ENCODE measurements at places on chromosomes 4 and X.

DNA sequence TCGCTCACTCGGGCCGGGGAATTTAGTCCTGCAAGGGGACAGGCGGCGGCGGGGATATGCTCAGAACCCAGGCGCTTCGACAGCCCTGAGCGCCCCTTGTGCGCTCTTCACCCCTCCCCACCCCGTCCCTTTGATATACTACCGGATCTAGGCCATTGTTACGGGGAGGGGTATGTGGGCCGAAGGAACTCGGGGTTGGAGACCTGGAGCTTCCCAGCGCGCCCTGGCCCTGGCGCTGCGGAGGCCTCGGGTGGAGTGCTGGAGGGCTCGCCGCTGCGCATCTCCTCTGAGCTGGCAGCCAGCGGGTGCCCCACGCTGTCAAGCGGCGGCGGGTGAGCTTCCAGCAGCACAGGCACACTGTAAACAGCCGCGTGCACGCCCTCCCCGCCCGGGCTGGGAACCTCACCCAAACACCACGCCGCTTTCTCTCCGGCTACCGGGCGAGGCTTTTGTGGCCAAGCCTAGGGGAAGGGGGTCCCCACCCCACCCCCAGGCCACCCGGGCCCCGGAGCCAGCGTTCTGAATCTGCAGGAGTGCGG is 54.5 kb upstream of the BCOR start:
- peak; percentile 21 for DNase-seq

DNA sequence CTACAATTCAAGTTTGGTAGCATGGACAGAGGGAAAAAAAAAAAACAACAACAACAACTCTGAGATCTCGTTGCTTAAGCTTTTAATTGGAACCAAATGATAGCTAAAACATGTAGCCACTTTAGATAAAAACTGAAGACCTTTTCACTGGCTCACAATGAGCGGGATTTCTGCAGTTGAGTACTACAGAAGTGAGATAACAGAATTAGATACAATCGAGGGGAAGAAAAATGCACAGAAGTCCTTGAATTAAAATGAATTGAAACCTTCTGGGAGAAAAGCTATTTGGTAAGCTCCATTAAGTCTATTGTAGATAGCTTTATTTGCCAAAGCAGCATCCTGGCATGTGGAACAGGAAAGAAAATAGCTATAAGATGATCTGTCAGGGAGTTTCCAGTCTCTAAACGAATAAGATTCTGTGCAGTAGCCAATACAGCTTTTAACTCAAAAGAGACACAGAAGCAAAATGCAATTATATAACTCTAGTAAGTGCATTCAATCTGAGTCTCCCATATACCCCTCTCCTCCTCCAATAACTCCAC is 248.5 kb downstream of the ENOX2 start:
- DNase-seq = no peak

DNA sequence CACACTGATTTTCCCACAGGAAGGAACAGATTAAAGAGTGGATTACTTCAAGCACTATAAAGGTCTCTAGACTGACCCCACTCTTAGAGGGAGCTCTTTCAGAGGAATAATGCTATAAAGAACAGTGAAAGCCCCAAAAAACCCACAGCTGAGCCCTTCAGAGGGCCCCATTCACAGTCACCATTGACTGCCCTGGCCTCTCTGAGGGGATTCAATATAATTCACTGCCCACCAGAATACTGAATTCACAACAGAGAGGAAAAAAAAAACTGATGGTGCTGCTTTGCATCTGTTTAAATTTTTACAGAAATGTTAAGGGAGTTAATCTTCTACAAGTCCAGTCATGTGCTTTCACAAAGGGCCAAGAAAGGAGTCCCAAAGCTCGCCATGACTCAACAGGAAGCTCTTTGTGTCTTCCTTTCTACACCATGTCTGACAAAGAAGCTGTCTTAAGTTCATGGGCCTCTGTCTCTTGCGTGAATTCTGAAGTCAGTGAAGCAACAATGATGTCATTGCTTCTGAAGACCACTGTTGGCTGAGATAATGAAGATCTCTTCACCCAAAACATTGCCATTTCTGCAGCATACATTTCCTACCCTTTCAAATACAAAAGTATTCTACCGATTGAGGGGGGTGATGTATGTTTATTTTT is 174.9 kb downstream of the ADAMTS3 start:
- no peak for DNase-seq

DNA sequence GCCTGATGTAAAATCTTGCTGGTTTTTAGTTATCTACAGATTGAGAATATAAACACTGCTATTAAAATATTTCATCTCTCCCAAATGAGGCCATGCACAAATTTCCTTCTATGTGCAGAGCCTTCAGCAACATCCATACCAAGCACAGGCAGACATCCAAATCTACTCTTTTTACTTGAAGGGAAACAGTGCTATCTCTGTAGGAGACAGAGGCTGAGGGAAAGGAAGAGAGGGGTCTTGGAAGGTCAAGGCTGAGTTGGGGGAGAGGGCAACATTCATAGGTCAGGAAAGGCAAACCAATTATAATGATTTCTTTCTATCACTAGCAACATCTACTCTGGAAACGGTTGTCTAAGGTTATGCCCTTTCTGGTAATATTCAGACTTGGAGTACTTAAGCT is 240.2 kb downstream of the CBR4 start:
- no peak for DNase-seq

- DNase-seq = no peak
These were observed 69.6 kb upstream of the MTNR1A start for GRCh38 chr4:186624951-186625350.

DNA sequence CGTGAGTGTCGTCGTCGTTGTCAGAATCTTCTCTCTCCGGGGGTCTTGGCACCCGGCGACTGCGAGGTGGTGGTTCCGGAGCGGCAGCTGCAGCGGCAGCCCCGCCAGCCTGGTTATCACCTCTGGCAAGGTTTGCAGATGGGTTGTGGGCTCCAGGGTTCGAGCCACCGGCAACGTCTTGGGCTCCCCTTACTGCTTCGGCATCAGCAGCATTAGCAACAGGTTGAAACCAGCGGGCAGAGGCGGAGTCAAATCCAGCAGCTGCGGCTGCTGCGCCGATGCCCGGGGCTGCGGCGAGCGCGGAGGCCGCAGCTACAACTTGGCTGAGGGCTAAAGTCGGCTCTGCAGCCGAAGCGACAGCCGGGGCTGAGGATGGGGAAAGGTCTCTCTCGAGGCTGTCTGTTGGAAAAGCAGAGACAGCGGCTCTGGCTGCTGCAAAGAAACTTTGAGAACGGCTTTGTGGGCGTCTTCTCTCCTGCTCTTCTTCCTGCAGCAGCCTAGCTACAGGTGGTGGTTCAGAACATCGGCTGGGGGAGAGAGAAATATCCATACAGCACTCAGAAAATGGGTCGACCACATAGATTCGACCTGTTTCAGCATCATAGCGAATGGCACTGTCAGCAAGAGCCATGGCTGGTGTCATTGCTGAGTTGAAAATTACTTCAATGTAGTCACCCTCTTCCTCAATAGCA is 3.6 kb downstream of the IRS4 start:
- DNase-seq = peak; percentile 29

DNA sequence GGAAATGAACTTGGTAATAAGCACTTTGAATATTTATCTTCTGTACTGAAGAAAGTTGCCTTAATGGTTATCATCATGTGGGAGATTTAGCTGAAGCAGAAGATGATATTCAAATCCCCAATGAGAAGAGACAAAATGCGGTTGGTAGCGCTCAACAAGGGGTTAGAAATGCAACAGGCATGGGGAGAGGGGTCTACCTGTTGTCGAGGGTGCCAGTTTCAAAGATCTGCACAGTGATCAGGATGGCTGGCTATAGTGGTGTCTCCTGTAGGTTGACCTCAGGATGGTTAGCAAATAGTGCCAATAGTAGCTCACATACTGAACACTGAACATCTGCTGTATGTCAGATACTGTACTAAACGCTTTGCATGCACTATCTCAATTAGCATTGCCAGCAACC is 7.0 kb upstream of the HS6ST2 start:
- DNase-seq = no peak

- DNase-seq = no peak
These were observed 291.1 kb upstream of the NOCT start for GRCh38 chr4:138724530-138724929.

DNA sequence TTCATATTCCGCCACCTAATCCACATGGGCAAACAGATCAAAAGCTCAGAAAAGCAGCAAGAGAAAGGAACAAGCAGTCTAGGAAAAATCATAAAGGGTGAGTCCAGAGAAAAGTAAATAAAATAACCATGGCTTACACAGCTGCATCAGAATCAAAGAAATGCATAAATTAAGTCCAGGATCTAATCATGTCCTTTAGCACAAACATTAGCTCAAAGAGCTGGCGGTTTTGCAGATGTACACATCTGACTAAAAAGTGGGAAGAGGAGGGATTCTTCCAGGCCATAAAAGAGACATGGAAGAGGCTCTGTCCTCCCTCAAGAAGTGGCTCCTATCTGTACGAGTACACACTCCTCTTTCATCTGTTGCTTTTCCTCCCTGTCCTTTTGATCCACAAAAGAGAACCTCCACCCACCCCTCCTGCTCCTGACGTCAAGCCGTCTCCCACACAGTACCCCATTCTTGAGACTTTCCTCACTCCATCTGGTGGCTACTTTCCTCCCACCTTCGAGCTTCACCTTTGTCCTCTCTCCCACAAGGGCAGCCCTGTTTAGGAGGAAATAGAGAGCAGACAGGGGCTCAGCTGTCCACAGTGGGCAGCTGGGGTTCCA is 92.5 kb downstream of the RASL11B start:
- DNase-seq = no peak

DNA sequence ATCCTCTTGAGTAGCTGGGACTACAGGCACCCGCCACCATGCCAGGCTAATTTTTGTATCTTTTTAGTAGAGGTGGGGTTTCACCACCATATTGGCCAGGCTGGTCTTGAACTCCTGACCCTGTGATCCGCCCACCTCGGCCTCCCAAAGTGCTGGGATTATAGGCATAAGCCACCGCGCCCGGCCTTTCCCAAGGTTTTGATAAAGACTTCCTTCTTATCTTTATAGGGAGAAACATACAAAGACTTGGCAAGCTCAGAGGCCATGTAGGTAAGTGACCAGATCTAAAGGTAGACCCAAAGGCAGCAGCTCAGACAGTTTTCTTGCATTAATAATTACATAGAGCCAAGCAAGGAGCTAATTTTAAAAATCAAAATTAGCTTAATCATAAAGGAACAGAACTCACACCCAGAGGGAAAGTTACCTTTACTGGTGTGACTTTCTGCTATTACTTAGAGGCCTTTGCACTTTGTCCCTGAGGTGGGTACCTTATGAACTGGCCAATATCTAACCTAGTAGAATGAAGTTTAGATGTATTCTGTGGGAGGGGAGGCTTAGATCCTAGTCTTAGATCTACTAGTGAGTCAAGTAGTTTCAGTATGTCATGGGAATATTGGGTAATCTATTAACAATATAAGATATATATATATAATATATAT is 67.3 kb downstream of the HPGD start:
- no peak for DNase-seq

GRCh38 chr4:646460-646859 is 21.1 kb downstream of the PDE6B start:
- DNase-seq = no peak

DNA sequence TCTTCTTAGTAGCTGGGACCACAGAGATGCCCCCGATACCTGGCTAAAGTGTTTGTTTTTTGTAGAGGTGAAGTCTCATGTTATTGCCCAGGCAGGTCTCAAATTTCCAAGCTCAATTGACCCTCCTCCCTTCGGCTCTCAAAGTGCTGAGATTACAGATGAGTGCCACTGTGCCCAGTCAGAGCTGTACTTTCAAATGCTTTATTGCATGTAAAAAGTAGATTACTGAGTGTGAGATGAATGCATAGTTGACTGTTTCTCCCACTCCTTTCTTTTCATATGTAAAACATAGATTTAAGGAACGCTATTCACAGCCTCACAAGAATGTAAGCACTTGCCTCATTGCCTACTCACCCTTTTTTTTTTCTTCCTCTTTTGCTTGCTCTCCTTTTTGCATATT is 984.4 kb upstream of the PABPC4L start:
- no peak for DNase-seq

GRCh38 chr4:35943606-35944005 is 300.7 kb downstream of the ARAP2 start:
- no peak for DNase-seq

DNA sequence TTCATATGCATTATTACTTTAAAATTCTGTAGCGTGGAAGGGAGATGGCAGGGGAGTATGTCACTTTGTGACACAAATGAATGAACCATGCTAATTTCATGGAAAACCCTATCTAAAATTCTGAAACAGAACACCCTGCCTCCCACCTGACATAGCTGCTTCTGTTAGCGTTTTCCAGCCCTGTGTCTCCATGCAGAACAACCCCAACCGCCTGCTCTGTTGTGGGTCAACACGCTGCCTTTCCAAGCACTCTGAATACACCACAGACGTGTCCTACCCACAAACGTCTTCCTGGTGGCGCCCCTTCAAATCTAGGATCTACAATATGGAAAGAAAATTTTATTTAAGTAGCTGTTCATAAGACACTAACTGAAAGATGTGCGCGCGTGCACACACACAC is 238.6 kb downstream of the TRIML1 start:
- no peak for DNase-seq

DNA sequence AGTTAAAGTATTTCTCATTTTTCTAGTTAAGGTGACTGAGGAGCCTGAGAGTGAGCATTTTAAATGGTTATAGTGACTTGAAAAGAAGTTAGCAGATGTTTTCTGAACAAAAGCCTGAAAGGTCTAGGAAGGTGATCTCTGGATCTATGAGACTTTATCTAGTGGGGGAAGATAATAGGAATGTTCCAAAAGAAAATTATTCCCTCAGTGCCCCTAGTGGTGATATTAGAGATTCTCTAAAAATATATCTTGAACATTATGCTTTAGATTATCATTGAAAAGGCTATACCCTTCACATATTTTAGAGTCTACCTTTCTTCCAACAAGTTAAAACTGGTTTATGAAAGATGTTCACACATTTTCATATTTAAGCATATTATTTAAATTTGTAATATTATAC is 69.0 kb upstream of the SPANXN1 start:
- no peak for DNase-seq

DNA sequence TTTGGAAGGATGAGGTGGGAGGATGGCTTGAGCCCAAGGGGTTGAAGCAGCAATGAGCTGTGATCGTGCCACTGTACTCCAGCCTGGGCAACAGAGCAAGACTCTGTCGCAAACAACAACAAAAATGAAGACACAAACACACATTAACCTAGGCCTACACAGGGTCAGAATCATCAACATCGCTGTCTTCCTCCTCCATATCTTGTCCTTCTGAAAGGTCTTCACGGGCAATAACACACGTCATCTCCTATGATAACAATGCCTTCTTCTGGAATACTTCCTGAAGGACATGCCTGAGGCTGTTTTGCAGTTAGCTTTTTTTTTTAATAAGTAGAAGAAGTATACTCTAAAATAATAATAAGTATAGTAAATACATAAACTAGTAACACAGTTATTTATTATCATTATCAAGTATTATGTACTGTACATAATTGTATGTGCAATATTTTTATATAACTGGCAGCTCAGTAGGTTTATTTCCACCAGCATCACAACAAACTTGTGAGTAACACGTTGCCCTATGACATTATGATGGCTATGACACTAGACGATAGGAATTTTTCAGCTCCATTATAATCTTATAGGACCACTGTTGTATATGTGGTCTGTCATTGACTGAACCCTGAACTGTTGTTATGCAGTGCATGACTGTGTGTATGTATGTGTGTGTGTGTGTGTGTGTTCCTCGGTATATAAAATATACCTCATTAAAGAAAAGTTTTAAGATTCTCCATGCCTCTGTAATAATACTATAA is 69.2 kb upstream of the MAML3 start:
- no peak for DNase-seq

GRCh38 chr4:15476396-15476795 is 6.7 kb downstream of the CC2D2A start:
- DNase-seq = no peak

GRCh38 chrX:123454712-123455431 is 270.8 kb downstream of the GRIA3 start:
- no peak for DNase-seq

GRCh38 chr4:135316266-135316779 is 1114.7 kb upstream of the PABPC4L start:
- DNase-seq = no peak
